ENCODE measurements at places on chromosomes 4 and X.

DNA sequence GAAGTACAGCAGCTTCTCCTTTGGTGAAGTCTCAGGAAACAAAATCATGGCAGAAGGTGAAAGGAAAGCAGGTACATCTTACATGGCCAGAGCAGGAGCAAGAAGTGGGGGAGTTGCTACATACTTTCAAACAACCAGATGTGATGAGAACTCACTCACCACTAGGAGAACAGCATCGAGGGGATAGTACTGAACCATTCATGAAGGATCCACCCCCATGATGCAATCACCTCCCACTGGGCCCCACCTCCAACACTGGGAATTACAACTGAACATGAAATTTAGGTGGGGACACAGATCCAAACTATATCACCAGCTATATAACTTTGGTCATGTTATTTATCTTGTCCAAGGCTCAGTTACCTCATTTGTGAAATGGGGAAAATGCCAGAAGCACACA, 159.4 kb downstream of the OPHN1 start:
- no peak for DNase-seq

DNA sequence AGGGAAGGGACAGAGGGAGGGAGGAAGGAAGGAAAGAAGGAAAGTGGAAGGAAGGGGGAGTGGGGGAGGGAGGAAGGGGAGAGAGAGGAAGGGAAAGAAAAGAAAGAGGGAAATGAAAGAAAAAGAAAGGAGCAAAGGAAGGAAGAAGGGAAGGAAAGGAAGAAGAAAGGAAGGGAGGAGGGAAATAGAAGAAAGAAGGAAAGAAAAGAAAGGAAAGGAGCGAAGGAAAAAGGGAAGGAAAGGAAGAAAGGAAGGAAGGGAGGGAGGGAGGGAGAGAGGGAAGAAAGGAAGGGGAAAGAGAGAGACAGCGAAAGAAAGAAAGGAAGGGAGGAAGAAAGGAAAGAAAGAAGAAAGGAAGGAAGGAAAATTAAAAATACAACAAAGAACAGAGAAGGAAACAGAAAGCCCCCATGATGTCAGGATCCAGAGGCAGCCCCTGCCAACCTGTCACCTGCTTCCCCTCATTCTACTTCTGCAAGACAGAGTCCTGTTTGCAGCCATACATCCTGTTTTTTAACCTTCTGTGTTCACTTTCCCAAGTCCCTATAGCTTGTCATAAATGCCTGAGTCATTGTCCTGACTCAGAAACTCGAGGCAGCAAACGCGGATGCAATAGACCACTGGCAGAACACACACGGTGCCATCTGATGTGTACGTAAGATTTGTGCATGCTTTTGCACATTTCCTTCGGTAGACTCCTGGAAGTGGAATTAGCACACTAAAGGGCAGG, 77.0 kb upstream of the C4orf50 start:
- DNase-seq = peak; percentile 11

DNA sequence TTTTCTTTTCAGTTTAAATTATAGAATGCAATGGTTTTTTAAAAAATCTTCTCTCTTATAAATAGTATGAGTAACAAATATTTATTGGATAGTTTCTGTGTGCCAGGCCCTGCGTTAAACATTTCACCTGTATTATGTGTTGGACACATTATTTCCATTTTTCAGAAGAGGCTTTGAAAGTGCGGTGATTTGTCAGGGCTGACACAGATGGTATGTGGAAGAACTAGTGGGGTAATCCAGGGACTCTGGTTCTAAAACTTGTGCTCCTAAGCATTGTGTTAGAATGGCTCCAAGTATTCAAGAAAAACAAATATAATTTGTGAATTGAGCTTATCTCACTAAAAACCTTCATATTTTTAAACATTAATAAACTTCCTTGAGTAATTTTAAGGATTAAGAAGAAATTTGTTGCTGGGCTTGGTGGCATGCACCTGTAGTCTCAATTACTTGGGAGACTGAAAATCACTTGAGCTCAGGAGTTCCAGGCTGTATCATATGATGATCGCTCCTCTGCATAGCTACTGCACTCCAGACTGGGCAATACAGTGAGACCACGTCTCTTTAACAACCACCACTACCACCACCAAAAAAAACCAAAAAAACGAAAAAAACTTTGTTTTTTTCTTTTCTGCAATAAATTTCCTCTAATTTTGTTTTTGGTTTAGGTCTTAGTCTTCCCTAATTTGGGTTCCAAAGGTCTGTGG, 40.0 kb downstream of the RAPGEF2 start:
- DNase-seq = no peak

DNA sequence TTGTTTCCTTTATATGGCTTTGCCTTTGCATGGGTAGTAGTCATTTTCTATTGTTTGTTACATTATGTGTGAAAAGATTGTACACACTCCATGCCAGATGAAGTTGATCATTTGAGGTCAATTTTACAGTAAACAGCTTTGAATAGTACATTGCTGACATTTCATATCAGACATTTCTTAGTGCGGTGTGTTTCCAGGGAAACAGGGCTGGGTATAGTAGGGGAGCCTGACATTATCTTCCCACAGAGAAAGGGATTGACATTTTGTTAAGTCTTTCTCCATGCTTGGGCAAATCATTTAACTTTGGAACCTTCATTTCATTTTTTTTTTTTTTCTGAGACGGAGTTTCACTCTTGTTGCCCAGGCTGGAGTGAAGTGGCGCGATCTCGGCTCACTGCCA, 5.0 kb downstream of the FUNDC2 start:
- DNase-seq = no peak

DNA sequence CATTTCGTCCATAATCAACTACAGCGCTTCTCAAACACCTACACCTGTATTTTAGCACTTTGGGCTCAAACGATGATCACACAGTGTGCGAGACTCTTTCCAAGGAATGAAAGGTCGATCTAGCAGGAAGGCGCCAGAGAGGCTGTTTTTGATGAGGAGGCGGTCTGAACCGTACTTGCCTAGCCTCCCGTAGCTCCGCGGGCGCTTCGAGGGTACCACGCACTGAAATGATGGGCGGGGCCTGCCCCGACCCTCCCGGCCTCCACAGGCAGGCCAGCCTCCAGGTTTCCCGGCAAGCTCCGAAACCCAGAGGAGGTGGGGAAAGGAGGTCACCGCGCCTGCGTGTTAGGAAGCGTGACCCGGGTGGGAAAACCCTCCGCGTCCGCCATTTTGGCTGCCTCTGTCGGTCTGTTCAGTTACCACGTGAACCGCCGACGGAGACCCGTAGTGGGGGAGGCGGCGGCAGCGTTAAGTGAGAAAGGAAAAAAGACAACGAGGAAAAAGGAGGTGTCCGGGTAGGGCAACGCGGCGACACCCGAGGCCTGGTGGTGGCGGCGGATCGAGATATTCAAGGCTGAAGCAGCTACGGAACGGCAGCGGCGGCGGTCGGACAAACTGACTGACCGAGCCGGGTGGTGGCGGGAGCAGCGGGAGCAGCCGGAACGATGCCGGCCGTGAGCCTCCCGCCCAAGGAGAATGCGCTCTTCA, at the start of gene NAA15:
Gene NAA15, plus strand, starts transcription at position 393 of the 708 bp plus-strand sequence. Its CDS starts 273 bp downstream, at position 666.
- peak; percentile 98 for DNase-seq

DNA sequence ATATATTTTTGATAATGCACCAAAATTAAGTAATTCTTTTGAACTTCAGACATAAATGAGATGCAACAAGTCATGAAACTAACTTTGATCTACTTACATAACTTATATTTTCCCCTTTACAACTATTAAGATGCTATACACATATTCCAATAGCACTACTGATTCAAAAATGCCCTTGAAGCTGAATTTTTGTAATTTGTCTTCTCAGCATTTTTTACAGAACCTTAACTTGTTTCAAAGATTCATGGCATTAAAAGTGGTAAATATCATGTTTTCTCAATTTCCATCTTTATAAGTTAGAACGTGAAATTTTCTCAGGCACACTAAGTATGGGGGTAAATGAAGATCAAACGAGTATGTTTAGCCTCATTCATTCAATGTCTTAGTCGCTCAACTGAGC, 460.0 kb upstream of the FAM241A start:
- no peak for DNase-seq

Data from LoVo (cell line).